ENCODE measurements at places on chromosomes 2 and 18.

DNA sequence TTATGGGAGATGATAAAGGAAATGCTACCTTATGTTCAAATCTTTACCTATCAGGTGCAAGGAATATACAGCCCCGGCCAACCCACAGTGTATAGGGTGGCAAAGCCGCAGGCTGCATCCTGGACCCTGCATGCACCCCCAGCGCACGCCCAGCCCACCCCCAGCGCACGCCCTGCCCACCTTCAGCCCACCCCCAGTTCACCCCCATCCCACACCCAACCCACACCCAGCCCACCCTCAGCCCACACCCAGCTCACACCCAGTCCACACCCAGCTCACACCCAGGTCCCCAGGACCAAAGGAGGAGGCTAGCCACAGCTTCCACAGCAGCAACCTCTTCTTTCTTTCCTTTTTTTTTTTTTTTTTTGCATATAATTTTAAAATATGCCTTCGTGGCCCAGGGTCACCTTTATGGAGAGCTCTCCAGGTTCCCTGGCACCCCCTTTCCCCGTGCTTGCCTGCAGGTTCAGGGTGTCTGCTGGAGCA lies 120.9 kb downstream of the PTGR3 start:
- DNase-seq = peak; percentile 33

- no peak for DNase-seq
Measured at GRCh38 chr2:126657148-126657635, 1.2 kb downstream of the GYPC start.

DNA sequence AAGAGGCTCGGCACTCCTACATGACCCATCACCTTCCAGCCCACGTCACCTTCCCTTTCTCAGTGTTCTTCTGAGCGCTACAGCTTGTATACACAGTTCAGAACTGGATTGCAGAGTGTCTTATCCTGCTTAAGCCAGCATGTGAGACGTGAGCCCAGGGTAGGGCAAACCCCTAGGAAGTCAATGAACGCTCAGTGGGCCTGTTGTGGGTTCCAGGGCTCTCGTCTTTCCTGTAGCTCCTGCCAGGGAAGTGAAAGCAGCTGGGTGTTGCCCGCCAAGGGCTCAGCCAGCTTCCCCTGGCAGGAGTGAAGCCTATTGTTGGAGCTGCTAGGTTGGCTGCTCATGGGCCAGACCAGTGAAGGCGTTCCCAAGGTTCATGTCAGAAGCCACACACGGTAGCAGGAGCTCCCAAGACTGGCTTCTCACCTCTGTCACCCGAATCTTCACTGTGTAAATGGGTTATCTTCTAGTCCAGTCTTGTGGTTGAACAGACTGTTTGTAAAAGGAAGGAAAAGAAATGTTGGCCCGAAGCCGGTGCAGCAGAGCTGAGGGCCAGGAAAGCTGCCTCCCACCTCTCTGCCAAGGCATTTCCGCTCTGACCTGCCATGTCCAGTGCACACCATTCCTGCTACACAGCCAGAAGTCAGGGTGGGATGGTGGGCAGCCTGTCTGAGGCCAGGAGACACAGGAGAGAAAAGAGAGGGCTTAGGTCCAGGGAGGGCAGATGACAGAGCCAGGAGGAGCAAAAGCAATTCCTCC lies 69.6 kb upstream of the RMDN2 start:
- DNase-seq = no peak

DNA sequence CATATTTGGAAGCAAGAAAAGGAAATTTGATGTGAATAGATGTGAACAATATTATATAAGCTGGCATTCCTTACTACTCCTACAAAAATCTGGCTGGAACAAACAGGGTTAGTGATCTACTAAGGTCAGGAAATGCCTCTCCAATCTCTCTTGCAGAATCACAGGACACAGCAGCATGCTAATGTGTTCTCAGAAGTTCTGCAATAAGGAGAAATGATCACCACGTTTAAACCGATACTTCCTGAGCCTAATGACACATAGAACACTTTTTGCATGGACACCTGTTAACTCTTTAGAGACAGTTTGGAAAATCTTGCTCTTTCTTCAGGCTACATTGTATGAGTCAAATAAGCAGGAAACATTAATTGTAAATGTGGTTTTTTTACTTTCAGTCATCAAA lies 89.6 kb upstream of the MAP3K20 start:
- no peak for DNase-seq

DNA sequence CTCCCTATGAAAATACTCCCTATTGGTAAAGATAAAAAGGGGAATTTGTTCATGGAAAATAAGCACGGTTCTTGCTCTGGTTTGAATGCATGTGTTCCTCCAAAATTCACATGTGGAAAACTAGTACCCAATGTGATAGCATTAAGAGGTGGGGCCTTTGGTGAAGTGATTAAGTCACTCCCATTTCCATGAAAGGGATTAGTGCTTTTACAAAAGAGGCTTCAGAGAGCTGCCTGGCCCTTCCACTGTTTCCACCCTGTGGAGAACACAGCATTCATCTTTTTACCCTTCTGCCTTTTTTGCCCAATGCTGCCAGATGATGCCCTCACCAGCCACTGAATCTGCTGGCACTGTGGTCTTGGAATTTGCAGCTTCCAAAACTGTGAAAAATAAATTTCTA lies 666.8 kb downstream of the ARHGAP15 start:
- DNase-seq = no peak

GRCh38 chr2:205141381-205141780 lies 540.9 kb upstream of the NRP2 start:
- no peak for DNase-seq

DNA sequence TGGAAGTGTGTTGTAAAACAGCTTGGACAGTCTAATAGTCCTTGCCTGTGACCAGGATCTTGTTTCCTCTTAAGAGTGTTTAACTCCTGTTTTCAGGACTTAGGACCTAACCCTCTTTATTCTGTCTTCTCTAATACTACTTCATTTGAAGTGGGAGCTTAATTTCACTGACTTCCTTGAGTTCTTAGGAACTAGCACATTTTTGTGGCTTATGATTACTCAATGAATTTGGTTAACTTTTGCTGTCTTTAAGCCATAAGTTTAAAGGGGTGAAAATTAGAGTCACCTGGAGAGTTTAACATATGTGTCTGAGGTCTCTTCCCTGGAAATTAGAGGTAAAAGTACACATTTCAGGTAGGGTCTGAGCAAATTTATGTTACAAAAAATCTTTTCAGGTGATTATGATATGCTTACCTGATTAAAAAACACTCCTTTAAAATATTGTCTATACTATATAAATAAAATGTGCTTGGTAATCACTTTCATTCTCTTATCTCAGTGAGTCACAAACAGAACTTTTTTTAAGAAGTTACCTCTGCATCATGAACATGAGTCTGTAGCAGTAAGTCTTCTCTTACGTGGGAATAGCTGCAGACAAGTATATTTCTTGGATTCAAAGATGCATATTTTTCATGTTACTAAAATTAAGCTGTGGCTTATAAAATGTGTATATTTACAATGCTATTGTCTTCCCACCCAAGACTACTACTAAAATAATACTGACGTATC lies 52.7 kb downstream of the ATP9B start:
- no peak for DNase-seq

- no peak for DNase-seq
Measured at GRCh38 chr2:209505410-209505809, 81.6 kb downstream of the MAP2 start.

DNA sequence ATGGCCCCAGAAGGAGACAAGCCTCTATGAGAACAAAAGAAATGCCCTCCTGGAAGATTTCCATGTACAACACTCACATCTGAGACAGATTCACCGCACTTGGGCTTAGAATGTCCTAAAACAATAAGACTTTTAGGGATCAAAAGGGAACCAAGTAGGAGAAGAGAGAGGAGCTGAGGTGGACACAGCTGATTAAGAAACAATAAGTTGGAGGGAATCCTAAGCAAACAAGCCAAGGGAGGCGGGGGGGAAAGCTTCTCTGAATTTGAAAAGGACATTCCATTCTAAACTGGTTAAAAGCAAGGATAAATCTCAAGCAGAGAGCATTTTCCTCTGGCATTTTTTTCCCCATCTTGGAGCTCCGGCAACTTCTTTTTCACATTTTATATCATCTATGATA lies 9.9 kb downstream of the ACVR1 start:
- no peak for DNase-seq

GRCh38 chr2:30445266-30445821 lies 1.7 kb upstream of the LCLAT1 start:
- no peak for DNase-seq

GRCh38 chr2:142724186-142724585 lies 153.3 kb upstream of the KYNU start:
- no peak for DNase-seq

DNA sequence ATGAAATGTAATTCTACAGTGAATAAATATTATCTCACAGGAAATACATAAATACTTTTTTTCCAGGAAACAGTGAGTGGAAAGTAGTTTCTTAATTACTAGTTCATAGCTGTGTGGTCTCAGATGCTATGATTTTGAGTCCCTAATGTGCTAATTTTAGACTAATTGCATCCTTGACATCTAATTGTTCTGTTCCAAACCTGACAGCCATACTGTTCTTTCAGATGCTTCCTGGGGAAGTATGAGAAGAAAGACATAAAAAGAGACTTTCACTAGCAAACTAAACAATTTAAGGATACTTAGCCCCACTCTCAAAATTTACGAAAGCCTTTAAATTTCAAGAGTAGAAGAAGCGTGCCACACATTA lies 350.9 kb upstream of the CDH20 start:
- no peak for DNase-seq

Measured in D341Med (cell line).